ENCODE measurements at places on chromosomes 5 and 9. TPM values are rescaled to one million over a fixed set of nuclear protein-coding genes. Genes with fewer than 3 reads are reported as not detected.

Gene GLRA1
- not detected for total RNA-seq

Gene DMRT3
- total RNA-seq: not detected

Gene POLR3G
- total RNA-seq: 14.1 TPM

Gene FUT7
- not detected for total RNA-seq

Gene ERAP2
- 8.0 TPM for total RNA-seq

Gene POU5F2
- not detected for total RNA-seq

Gene TRIO
- total RNA-seq: 86.8 TPM

Gene ENC1
- 11.5 TPM for total RNA-seq

Gene CATSPER3
- total RNA-seq: under 0.01 TPM

Gene WDR36
- 34.7 TPM for total RNA-seq

Gene MUSK
- total RNA-seq: 0.18 TPM

Gene SLC1A3
- not detected for total RNA-seq

Gene GRIA1
- total RNA-seq: 3.4 TPM

Gene SAXO1
- not detected for total RNA-seq

Gene SHOC1
- under 0.01 TPM for total RNA-seq

Gene FOXD4L4
- total RNA-seq: not detected

Gene MAMDC2
- 0.86 TPM for total RNA-seq

Gene ZER1
- total RNA-seq: 33.7 TPM

Gene SUSD3
- total RNA-seq: 55.5 TPM

Gene GNA14
- not detected for total RNA-seq

Gene ATG12
- 40.4 TPM for total RNA-seq

Gene SGTB
- total RNA-seq: 26.6 TPM

Data from myometrial cell (primary cell).